AG08396 (cell line): ENCODE measurements at places on chromosomes 4 and X.

- no peak for DNase-seq
These were observed 16.4 kb downstream of the PSAPL1 start for GRCh38 chr4:7418131-7418943.

GRCh38 chr4:58042176-58042575 lies 932.0 kb upstream of the IGFBP7 start:
- no peak for DNase-seq

DNA sequence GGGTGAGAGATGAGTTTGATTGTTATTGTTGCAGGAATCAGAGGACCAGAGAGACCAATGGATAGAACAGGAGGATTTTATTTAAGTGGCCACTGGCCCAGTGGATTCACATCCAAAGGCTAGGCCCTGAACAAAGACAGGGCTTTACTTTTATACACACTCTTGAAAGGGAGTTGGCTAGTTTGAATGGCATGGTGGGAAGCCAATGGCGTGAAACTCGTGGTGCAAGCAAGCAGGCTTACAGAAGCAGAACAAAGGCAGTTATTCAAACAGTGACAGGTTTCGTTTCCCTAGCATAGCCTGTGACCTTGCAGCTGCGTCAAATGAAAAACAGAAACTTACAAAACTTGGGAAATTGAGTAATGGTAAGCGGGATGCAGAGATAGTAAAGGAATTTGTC lies 110.2 kb upstream of the PRDX4 start:
- no peak for DNase-seq

GRCh38 chr4:59179372-59179771 lies 2020.8 kb upstream of the ADGRL3 start:
- DNase-seq: no peak

- no peak for DNase-seq
These were observed 31.5 kb downstream of the F8 start for GRCh38 chrX:154991039-154991438.

- no peak for DNase-seq
These were observed 8.7 kb downstream of the GAGE10 start for GRCh38 chrX:49312176-49312575.

GRCh38 chr4:37434469-37434868 lies 189.9 kb downstream of the NWD2 start:
- DNase-seq: no peak

DNA sequence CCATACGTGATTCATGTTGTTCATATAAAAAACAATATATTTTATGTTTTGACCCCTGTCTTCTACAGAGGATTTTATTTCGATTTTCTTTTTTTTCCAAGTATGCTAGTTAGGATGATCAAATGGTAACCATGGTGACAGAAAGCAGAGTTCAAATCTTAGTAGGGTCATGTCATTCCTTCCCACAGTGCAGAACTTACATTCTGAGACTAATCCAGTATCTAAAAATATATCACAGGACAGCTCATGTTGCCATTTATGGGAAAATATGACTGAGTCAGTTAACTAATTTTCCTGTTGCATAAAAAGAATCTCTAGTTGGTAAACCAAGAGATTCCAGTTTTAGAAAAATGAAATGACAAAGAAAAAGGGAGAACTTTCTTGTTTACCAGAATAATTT lies 209.5 kb downstream of the PARM1 start:
- peak; percentile 22 for DNase-seq

- no peak for DNase-seq
These were observed 6.7 kb upstream of the CD38 start for GRCh38 chr4:15771216-15772058.

DNA sequence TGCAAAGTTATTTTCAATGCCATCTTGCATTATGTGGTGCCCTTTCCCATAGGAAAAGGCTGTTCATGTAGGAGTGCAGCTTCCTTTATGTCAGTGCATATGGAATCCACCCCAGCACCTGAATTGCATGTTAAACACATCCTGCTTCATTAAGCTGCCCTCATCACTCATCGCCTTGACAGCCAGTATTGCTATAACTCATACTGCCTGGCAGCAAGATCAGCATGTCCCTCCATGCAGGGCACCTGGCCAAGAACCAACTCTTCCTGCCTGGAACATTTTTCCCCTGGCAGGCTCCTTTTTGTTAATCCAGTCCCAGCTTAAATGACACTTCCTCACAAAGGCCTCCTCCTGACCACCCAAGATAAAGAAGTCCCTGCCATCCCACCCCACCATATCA lies 23.5 kb upstream of the CA5B start:
- DNase-seq: no peak

DNA sequence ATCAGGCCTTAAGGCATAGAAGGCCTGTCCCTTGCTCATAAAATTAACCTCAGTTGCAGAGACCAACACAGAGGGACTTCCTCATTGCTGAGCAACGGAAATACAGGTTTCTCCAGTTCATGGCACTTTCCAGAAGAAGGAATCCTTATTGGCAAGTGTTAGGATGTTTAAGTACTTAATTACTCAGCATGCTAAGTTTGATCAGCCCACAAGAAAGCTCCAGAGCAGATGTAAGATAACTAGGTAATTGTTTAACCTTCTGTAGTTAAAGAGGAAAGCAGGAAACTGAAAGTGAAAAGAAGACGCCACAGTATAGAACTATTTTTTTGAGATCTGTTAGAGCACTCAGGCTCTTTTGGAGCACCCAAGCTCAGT lies 33.5 kb downstream of the SMS start:
- no peak for DNase-seq

DNA sequence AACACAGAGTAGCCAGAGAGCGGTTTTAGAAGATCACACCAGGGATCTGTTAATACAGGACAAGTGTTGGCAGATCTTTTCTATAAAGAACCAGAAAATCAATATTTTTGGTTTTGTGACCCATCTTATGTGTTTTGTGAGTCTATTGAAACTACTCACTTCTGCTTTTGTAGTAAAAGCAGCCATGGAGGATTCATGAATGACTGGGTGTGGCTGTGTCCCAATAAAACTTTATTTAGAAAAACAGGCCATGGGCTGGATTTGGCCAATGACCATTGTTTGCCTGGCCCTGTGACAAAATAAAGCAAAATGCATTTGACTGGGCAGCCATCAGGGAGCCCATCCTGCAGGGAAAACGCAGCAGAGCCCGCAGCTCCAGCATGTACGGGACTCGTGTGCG lies 99.9 kb upstream of the ADRA2C start:
- no peak for DNase-seq

DNA sequence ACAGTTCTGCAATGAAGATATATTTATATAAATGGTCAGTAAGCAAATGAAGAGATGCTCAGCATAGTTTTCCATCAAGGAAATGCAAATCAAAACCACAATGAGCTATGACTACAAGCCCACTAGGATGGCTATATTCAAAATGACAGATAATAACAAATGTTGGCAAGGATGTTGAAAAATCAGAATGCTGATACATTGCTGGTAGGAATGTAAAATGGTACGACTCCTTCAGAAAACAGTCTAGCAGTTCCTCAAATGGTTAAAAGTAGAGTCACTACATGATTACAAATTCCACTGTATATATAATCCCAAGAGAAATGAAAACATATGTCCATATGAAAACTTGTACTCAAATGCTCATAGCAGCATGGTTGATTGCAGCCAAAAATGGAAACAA lies 425.0 kb upstream of the ATOH1 start:
- DNase-seq: no peak
